OCI-M1 (cell line): ENCODE measurements at places on chromosomes 2 and 18.
A peak's percentile ranks its signal among the peaks of the same experiment; 100 is the strongest.

- no peak for DNase-seq
Measured at GRCh38 chr2:48693645-48694044, 61.9 kb downstream of the LHCGR start.

DNA sequence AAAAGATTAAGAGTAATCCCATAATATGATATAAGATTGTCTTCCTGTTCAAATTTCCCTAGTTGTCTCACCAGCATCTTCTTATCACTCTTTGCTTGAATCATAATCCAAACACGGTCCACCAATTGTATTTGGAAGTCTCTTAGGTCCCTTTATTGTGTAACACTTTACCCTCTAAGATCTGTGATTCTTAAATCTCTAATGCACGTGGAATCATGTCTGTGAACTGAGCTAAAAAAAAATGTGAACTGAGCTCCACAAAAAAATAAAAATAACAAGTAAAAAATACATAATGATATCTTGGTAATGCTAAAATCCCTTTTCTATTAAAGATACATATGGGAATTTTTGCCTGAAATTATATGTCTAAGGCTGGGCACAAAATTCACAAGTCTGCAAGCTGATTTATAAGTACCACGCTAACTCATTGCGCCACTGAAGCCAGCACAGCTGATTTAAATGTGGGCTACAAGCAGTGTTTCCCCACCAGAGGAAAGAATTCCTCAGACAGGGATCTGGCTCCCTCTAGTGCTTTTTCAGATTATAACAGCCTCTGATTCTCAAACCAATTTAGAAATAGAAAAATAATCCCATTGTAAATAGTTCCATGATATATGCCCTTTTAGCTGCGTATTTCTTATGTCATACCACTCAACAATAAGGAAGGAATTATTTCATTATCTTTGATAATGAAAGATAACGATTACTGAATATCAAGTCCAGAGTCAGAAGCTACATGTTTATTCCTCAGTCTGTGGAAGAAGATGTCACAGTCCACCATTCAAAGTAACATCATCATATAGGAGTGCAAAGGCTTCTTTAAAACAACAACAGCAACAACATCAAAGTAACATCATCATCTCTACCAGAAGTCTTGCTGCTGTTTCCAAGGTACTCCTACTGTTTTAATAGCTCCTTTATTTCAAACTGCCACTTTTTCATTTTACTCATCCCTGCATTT lies 22.9 kb downstream of the RBM43 start:
- DNase-seq: peak; percentile 82

DNA sequence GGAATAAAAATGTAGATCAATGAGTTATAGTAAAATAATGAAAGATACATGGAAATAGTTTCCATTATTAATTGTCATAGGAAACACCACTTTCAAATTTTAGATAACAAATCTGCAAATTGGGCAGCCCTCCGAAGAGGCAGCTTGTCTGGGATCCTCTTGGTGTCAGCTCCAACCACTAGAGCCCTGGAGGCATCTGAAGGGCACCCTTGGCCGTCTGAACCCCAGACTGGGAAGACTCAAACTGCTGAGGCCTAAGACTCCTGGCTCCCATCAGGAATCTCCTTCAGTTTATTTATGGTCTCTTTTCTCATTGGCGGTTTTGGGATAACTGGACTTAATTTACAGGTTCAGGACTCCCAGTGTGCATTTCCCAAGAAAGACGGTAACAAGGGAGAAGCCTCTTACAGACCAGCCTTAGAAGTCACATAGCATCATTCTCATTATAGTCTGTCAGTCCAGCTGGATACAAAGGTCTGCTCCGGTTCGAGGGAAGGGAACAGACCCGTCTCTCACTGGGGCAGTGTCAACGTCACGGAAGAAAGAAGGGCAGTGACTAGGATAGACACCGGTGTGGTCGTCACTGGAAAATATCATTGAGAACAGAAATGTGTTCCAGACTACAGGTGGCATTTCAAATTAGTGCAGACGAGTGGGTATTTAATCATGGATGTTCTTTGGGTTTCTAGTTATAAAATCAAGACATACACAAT lies 390.7 kb upstream of the NETO1 start:
- DNase-seq: no peak

GRCh38 chr2:235433860-235434259 lies 60.0 kb upstream of the AGAP1 start:
- DNase-seq: peak; percentile 82

DNA sequence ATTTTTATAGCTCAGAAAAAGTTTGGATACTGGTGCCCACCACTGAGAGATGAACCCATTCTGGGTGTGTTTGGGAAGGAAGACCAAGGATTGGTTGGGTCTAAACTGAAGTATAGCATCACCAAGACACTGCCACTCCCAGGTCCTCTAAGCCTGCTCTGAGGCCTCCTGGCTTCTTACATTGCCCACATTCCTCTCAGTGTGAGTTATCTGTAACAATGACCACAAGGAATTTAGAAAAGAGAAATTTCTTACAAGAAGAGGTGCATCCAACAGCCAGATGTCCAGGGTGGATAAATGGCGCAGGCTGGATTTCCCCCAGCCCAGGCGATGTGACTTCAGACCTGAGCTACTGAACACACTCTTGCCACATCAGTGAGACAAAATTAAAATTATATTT lies 1.6 kb upstream of the GPR45 start:
- no peak for DNase-seq

DNA sequence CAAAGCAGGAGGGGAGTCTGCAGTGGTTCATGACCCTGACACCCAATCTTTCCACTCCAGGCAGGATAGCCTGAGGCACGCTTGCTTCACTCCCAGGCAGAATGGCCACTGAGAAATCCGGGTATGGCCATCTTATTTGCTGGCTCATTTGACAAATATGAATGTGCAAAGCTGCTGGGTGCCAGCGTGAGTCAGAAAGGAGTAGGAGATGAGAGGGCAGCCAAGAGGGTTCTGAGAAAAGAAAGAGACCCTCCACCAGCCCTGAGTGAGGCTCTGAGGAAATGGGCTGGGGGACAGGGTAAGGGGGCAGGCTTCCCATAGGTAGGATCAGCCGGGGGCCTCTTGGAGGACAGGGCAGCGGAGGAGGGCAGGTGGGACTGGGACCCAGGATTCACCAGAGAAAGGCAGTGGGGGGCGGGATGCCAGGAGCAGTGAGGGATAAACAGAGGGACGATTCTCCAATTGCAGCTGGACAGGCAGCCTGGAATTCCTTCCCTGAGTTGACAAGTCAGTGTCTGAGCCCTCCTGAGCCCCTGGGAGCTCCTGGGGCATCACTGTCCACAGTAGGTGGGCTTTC lies 15.2 kb downstream of the RAMP1 start:
- no peak for DNase-seq

DNA sequence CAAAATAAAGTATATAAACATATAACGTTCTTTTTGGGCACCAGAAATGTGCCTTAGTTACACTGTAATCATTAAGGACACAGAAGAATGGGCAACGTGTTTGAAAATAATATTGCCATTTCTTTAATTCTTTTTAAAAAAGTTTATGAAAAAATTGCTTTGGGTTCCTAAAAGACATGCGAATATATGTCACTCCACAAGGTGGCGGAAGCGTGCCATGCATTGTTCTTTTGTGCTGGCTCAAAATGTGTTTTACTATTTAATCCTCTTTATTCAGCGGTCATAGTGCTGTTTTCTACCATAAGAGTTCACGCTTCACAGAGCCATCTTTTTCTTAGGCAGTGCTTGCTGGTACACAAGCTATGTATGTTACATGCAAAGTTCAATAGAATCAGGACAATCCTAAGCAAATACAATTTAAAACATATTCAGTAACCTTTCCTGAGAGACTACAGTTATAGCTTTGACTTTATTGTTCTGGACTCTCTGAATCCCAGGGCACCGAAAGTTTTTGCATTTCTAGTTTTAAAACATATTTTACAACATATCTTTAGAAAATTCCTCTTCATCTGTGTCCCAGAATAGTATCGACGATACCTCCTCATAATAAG lies 147.8 kb upstream of the ERBB4 start:
- peak; percentile 74 for DNase-seq

DNA sequence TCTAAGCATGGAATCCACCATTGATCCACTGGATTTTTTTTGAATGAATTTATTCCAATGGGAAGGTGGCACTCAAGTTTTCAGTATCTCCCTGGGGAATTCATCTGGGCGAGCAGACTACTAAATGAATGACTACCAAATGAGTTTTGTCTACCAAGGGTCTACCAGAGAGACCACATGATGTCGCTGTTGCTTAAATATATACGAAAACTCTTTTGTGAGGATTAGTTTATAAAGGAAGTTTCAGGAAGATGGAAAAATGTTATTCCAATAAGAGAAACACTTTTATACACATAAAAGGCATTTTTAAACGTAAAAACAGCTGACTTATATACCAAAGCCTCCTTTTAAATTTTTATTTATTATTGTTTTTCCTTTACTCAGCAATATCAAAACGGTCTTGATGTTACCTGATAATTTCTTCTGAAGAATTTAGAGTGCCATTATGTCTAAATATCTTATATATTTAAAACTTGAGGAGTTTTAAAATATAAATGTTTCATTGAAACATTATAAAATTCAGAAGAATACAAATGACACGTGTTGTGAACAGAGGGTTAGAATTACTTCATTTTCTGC lies 139.7 kb downstream of the HRH4 start:
- DNase-seq: peak; percentile 77

DNA sequence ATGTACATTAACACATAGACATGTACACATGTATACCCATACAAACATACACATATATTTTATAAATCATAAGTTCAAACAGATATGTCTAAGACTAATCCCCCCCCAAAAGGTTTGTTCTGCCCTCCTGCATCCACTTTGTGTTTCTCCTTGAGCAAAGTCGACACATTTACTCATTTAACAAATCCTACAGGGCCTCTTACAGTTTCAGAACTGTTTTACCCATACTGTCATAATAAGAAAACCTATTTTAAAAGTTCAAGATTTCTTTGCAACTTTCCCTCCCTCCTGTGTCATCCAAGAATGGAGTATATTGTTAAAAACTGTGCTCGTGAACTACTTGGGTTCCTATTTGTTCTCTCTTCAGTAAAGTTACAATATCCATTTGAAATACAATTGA lies 166.7 kb downstream of the L3MBTL4 start:
- no peak for DNase-seq

DNA sequence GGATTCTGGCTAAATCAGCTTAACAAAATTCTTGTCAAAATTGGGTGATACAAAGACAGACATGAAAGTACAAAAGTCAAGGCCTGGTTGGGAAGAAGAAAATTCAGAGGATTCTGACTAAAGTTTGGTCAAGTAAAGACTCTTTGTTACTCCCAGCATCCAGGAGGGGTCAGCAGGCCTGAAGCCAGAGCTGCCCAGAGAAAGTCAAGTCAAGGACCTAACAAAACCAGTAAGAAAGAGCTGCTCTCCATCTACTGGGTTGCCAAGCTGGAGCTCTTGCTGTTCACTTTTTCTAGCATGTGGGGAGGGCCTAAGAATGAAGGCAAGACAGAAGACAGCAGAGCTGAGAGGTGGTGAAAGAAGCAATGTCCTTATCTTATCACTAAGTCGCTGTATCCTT lies 143.3 kb downstream of the C1D start:
- DNase-seq: peak; percentile 11

GRCh38 chr18:51425475-51425874 lies 228.0 kb upstream of the MEX3C start:
- no peak for DNase-seq

DNA sequence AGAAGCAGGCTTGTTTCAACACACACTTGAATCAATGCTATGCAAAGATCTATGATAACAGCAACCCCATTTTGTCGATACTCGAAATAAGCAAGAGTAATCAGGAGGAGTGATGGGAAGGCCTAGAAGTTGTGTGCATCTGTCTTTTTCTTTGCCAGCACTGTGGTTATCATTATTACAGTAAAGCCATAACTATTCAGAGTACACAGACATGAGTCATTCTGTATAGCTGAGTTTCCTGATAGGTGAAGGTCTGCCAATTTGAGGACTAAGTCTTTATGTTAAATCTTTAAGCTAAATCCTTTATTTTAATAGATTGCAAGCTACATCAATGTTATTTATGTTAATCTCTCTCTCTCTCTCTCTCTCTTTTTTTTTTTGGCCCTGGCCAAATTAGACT lies 1344.4 kb upstream of the CELF4 start:
- DNase-seq: no peak

DNA sequence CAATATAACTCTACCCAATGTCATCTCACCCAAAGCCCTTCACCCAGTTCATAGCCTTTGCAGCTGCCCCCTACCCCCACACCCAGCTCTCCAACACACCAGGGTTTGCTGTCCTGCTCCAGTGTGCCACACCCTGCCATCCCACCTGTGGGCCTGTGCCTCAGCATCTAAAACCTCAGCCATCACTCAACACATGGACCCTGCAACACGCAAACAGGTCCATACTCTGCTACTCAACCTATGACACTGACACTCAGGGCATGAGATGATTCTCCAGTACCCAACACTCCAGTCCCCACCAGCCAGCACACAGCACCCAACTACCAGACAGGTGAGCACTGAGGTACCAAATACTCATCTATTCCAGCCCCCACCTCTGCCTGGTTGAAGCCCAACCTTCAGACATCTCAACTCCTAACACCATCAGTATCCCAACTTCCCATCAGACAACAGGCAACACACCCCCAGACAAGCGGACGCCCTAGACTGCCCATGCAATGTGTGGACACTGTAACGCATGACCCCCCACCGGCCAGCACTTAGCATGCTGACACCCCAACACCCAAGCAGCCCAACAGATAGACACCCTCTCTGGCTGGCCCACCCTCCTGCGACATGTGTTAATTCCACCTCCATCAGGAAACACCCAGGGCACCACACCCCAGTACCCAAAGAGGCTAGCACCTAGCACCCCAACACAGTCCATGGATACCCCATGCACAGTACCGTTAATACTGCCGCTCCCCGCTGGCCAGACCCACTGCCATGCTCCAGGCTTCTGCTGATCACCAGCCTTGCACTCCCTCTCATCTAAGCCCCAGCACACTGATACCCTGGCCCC lies 25.0 kb downstream of the ZAP70 start:
- no peak for DNase-seq

- DNase-seq: no peak
Measured at GRCh38 chr2:213157242-213157641, 5.8 kb upstream of the IKZF2 start.

GRCh38 chr2:68351997-68352396 lies 13.1 kb upstream of the PLEK start:
- peak; percentile 62 for DNase-seq

DNA sequence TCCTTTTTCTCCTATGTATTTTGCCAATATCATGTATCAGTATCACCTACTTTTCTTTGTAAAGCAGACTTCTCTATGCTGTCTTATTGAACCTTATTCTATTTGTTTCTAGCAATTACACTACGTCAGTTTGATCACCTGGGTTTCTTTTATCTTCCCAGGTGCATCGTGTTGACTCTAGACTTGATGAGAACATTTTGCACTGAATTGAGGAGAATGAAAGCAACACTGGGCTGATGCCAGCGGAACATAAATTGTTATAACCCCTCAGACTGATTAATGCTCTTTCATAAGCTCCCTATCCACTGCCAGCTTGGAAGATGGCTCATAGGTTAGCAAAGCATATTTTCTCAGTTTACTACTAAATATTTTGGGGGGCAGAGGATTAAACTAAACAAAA lies 140.6 kb downstream of the EPHA4 start:
- DNase-seq: no peak
